Stimulated activated CD4-positive, alpha-beta T cell treated with anti-CD3 and anti-CD28 coated beads, Interleukin-15, amount 100 ng/mL, for 24 hours (primary cell): ENCODE measurements at places on chromosomes 11 and 22.

GRCh38 chr11:12330485-12331231 lies 46.7 kb upstream of the PARVA start:
- no peak for DNase-seq

GRCh38 chr22:40485813-40486667 lies 115.6 kb downstream of the SGSM3 start:
- no peak for DNase-seq

GRCh38 chr11:104154296-104154695 lies 9.7 kb downstream of the PDGFD start:
- DNase-seq, result no peak

- no peak for DNase-seq
Measured at GRCh38 chr22:50074056-50074455, 11.2 kb downstream of the MLC1 start.

DNA sequence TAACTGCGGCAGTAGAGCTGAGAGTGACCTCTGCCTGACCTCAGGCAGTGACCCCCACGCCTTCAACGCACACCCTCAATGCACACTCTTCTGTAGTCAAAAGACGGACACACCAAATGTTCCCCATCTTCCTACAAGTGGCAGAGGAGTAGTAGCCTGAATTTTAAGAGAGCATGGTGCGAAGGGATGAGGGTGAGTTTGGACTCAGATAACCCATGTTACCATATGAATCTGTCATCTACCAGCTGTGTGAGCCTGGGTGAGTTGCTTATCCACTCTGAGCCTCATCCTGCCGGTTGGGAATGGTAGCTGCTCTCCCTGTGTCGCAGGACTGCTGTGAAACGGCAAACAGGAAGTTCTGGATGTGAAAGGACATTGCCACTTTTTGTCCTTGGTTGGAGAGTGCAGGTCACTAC lies 20.6 kb upstream of the ROBO3 start:
- no peak for DNase-seq

DNA sequence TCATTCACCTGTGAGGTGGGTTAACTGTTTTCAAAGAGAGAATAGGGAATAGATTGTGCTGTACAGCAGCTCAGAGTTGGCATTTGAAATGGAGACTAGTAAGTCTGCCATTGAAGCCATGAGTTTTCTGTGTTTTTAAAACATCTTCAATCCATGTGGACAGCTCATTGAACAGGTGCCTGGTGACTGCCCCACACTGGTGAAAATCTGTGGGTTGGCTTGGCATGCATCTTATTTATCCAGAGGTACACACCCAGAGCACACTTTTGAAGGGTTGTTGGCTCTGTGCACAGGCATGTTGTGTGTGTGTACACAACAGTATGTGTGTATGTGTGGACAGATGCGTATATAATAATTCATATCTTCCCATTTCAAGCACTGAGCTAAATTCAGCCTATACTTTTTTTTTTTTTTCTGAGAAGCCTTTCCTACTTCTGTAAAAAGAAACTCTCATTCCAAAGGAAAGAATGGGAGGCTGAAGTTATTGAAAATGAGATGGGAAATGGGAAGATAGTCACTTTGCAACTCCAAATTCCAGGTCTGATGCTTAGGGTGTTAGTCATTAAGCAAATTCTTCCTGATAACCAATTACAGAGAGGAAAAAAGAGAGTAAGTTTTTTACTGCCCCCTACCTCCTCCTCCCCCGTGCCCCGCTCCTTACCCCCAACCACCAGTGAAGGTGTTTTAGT lies 7.0 kb upstream of the LYVE1 start:
- DNase-seq, result no peak

- no peak for DNase-seq
Measured at GRCh38 chr11:37038911-37039310, 440.9 kb upstream of the RAG2 start.
